ENCODE measurements at places on chromosomes 16 and 17.

- no peak for DNase-seq
These were observed 133.5 kb downstream of the RGS9 start for GRCh38 chr17:65270499-65271253.

DNA sequence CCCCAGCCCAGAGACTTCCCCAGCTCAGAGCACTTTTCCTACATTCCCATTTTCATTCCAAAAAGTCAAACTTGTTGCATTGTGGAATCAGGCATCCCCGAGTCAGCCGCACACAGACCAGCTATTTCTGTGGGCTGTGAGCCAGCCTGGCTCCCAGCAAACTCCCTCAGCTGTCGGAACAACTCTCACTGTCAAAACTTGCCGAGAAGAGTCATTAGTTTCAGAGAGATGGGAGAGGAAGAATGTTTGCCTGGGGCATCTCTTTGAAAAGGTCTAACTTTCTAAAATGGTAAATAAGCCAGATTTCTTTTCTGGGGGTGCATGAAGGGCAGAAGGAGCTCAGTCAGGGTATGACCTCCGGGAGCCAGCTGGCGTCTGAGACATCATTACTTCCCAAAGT is 280.0 kb downstream of the TMEM114 start:
- DNase-seq: no peak

- peak; percentile 36 for DNase-seq
These were observed 18.0 kb downstream of the C17orf75 start for GRCh38 chr17:32323811-32324491.

DNA sequence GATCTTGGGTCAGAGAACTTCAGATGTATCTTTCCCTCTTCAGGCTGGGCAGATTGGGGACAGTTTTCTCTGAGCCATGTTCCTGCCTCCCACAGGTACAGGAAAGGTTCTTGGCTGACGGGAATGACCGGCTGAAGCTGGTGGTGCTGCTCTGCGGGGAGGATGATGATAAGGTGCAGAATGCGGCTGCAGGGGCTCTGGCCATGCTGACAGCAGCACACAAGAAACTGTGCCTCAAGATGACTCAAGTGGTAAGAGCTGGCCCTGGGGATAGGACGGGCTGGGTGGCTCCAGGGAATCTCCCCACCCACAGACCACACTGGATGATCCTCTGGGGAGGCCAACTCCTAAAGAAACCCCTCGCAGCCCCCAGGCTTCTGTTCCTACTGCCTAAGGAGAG is 10.9 kb downstream of the SLC35G3 start:
- DNase-seq: peak; percentile 19

- no peak for DNase-seq
These were observed 562.0 kb upstream of the GOT2 start for GRCh38 chr16:59295993-59296736.

- peak; percentile 41 for DNase-seq
These were observed 17.2 kb upstream of the ALOX15 start for GRCh38 chr17:4658478-4659305.

- no peak for DNase-seq
These were observed 50.2 kb downstream of the HLF start for GRCh38 chr17:55314784-55315491.

DNA sequence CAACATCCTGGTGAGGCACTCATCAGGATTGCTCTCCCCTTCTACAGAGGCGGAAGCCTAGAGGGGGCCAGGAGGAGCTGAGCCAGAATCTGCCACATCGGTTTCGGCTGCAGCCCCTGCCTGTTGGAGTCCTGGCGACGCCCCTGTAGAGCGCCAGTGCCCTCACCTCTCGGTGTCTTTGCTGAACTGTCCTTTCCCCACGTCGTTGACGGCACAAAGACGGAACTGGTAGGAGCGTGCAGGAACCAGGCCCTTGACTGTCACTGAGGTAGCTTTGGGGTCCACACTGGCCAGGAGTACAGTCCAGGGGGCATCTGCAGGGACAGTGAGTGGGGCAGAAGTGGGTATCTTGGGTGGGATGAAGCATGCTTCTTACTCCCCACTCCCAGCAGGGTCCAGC is 110.3 kb upstream of the CDC42EP4 start:
- DNase-seq: no peak

DNA sequence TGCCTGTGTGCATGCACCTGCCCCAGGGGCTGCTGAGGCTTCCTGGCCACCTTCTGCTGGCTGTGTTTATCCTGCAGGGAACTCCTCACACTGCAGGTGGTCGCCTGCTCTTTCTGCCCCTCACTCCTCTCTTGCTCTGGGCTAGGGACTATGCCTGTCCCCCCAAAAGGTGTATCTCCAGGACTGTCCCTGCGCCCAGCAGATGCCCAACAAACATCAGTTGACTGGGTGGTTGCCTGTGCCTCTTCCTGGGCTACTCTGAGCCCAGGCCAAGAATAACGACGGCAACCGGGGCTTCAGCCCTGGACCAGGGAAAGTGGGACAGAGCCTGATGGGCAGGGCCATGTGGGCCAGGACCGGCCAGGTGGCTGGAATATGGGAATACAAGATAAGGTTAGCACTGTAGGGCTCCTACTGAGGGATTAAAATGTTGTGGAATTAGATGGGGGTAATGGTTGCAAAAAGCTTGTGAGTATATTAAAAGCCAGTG is 55.4 kb downstream of the VAC14 start:
- no peak for DNase-seq

DNA sequence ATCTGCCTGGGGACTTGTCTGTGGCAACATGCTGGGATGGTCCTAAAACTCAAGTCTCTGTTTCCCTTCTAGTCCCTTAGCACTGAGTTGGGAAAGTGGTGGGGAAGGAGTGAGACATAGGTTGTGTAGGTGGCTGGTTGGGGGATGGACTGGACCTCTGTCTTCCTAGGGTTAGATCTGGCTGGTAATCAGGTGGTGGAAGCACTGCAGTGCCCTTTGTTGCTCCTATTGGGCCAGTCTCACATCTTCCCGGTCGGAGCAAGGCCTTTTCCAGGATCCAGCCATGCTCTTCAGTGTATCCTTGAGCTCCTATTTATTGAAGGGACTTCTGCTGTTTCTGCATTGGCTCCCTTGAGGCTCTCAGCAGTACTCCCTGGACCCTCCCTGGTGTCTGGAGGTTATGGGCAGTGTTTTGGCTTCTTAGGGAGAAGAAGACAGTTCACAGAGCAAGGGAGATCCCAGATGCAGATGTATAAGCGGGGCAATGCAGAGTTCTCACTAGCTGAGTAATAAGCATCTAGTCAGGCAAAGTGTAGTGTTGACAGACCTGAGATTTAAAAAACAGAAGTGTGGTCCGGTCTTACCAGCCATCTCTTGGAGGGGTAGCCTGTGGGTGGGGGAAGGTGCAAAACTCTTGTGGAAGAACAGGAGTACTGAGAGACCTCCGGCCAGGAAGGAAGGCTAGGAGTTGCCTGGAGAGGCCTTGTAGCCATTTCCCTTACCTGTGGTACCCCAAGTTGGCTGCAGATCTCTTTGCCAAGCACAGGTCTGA is 1.3 kb upstream of the NUTF2 start:
- DNase-seq: no peak

GRCh38 chr17:45706033-45706432 is 78.1 kb upstream of the CRHR1 start:
- no peak for DNase-seq

DNA sequence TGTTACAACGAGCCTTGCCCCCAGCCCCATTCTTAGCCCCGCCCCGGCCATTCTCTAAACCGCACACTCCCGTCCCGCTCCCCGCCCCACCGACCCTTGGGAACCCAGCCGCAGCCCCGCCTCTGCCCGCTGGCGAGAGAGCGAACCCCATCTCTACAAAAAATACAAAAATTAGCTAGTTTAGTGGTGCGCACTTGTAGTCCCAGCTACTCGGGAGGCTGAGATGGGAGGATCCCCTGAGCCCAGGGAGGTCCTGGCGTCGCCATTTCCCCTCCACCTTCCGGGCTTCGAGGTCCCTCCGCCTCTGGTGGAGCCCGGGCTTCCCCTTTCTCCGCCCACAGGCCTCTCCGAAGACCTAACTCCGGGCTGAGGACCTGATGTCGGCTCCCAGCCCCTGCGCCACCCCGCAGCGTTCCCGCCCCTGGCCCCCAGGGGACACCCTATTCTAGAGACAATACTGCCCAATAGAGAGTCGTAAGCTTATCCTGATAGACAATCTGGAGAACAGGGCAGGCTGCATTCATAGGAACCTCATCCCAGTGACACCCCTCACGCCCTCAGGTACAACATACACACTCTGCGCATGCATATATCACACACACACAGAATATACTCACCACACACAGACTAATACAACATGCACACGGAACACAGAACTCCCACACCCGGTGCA is 480 bp upstream of the PROCA1 start:
- DNase-seq: no peak

DNA sequence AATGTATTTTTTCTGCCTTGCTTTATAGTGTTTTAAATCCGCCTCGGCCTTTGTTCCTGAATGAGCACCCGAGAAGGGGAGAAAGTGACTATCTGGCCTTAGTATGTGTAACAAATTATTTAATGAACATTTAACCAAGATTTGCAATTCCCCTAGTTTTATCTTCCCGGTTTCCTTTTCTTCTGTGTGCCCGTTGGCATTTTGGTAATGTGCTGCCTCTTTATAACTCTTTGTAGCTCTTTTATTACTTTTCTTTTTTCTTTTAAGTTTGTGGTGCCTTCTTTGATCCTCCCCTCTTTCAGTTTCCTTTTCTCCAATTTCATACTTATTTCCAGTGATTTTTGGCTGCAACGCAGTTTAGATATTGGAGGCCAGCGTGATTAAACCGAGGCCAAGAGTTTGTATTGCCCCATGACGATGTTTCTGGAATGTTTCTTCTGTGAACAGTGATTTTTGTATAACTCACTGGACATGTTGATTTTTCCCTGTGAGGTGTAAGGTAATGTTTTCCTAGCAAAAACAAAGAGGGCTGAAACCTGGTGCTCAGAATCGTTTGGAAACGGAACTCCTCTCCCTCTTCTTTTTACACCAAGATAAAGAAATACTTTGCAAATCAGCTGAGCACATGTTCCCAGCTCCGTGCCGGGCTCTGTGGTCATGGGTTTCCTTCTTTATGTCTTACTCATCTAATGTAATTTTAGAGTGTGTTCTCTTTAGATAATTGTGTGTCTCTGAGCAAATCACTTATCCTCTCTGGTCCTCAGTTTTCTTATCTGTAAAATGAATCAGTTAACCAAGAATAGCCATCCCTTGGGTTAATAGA is 344.3 kb downstream of the WWOX start:
- DNase-seq: no peak

DNA sequence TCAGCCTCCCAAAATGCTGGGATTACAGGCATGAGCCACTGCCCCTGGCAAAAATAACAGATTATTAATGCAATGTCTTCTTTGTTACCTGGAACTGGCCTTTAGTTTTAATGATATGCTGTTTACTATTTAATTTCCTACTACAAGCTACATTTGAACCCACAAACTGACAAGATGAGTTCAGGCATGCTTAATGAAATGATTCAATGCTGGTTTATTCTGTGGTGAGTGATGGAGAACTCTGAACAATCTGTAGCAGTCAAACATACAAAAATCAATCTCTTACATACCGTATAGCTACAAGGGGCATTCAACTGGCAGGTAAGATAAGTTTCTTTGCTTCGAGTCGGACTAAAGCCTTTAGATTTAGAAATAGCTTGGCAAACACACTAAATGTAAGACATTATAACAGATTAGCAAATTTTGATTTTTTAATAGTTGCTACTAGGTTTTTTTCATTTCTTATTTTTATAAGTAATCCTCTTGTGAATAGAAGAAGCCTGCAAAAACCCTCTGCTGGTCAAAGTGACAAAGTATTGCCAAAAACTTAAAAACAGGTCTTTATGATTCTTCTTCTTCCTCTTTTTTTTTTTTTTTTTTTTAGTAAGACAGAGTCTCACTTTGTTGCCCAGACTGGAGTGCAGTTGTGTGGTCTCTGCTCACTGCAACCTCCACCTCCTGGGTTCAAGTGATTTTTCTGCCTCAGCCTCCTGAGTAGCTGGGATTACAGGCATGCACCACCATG is 138.5 kb downstream of the SSH2 start:
- DNase-seq: peak; percentile 62

DNA sequence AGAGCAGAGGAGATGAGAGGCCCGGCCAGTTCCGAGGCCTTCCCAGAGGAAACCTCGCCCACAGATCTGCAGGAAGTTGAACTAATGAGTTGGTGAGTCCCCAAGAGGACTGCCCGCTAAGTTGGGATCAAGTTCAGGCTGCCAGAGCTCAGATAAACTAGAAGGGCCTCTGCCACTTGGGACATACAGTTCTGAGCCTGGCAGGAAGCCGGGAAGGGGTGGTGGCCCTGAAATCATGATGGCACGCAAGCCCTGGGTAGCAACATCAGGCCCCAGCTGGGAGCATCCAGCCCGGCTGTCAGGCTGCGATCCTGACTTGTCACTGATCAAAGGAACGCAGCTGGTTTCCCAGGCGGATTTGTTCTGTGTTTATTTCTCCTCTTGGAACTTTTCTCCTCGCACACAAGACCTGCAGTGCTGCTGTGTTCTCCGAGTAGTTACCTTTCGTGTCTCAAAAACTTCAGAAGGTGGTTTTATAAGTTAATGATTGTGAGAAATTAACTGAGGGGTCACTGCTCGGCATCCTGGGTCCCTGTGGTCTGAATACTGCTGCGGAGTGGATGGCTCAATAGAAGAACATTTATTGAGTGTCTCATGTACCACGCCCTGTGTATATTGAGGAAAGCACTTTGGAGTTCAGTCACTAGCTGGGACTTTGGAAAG is 8.0 kb upstream of the WFDC1 start:
- DNase-seq: no peak

GRCh38 chr17:16415031-16415924 is at the start of gene TRPV2:
TRPV2 (plus strand) TSS chr17:16415571; CDS start chr17:16417669, 2,098 bp downstream.
- no peak for DNase-seq

DNA sequence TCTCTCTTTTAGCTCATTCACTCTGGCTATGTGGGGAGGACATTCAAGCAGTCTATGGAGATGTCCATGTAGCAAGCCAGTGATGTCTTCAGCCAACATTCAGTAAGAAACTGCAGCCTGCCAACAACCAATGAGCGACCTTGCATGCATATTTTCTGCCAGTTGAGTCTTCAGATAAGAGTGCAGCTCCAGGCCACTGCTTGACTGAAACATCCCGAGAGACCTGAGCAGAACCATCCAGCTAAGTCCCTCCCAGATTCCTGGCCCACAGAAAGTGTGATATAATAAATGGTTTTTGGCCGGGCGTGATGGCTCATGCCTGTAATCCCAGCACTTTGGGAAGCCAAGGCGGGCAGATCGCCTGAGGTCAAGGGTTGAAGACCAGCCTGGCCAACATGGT is 10.5 kb upstream of the C17orf58 start:
- no peak for DNase-seq

DNA sequence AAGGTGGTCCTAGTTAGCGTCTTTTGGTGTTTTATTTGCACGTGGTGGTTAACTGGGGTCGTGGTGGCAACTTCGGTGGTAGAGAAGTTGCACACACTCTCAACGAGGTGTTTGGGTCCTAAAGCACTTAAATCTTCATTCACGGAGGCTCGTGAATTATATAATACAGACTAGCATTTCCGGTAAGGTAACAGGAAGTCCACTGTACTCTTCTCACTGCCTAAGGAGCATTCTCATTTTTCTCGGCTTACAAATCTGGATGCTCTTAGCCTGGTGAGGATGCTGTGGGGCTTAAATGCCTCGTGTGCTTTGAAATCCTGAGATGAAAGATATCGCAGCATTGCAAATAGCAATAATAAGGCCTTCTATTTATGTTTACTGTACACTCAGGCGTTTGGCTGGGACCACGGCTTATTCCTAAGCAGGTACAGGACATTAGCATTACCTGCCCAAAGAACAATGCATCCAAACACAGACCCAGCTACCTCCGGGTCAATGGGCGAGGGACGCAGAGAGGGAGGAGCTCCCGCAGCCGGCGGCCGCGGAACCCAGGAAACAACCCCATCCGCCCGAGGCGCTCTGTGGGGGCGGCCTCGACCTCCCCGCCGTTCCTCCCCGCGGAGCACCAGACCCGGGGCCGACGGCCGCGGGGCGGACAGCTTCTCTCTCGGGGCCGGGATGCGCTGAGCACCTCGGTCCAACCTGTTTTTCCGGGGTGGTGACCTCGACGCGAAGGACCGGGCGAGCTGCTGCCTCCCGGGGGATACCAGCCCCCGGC is 856 bp downstream of the DNAJA2 start:
- peak; percentile 39 for DNase-seq

Measured in epithelial cell of esophagus (primary cell).